Jurkat, Clone E6-1 (cell line): ENCODE measurements at places on chromosomes 5 and 9.
A peak's percentile ranks its signal among the peaks of the same experiment; 100 is the strongest.

DNA sequence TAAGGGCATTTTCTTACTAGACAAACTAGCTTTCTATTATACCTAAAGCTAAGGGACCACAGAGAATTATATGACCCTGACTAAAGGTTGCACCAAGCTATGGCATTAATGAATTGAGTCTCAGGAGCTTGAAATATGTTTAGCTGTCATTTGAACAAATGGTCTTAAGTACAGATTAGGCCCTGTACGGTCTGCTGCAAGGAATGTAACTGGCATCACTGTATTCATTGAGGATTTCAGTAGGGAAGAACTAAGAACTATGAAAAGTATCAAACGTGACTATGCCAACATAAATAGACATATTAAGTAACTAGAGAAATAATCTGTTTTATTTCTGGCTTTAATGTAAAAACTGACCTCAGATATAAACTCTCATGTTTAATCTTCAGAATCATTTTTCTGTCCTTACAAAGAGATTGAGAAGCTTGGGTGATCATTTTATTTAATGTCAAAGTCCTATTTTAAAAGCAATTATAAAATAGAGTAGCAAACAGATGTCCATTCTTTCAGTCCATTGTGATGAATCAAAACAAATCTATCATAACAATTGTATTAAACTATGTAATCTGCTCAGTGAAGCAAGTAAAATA, 845.9 kb downstream of the MAT2B start:
- DNase-seq: no peak

- DNase-seq: no peak
These were observed 558.0 kb downstream of the PDE4D start for GRCh38 chr5:59335544-59335943.

- no peak for DNase-seq
These were observed 199.9 kb upstream of the PIK3R1 start for GRCh38 chr5:68015381-68016302.

DNA sequence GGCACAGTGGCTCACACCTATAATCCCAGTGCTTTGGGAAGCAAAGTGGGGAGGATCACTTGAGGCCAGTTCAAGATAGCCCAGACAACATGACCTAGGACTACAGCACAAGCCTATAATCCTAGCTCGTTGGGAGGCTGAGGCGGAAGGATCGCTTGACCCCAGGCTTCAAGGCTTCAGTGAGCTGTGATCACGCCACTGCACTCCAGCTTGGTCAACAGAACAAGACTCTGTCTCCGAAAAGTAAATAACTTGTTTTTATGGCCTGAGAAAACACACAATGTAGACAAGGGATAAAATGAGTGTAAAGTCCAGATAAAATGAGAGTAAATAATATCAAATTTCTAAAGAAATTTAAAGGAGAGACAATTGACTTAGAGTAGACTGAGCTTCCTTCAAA, 26.3 kb downstream of the SHLD3 start:
- DNase-seq: no peak

- DNase-seq: peak; percentile 98
These were observed 50.5 kb upstream of the EXOC3 start for GRCh38 chr5:392431-392988.

- no peak for DNase-seq
These were observed 11.8 kb downstream of the ITGA1 start for GRCh38 chr5:52799358-52799982.

DNA sequence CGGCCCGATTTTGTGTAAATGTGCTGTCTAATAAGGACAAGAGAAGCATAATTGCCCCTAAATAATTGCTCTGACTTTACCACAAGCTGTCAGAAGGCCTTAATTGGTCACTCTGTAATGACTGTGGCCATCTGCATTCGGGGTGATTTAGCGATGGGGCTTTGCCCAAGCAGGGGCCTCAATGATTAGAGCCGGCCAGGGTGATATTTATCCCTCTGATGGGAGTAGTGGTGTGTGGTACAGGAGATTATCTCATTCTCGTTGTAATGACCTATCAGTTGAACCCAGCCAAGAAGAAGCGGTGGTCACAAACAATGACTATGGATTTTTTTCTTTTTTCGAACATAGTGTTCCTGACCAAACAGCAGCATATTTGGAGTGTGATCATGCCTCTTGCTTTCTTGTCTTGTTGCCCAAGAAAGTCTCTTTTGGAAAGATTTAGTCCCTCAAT, 72.0 kb upstream of the SAP30L start:
- DNase-seq: no peak

DNA sequence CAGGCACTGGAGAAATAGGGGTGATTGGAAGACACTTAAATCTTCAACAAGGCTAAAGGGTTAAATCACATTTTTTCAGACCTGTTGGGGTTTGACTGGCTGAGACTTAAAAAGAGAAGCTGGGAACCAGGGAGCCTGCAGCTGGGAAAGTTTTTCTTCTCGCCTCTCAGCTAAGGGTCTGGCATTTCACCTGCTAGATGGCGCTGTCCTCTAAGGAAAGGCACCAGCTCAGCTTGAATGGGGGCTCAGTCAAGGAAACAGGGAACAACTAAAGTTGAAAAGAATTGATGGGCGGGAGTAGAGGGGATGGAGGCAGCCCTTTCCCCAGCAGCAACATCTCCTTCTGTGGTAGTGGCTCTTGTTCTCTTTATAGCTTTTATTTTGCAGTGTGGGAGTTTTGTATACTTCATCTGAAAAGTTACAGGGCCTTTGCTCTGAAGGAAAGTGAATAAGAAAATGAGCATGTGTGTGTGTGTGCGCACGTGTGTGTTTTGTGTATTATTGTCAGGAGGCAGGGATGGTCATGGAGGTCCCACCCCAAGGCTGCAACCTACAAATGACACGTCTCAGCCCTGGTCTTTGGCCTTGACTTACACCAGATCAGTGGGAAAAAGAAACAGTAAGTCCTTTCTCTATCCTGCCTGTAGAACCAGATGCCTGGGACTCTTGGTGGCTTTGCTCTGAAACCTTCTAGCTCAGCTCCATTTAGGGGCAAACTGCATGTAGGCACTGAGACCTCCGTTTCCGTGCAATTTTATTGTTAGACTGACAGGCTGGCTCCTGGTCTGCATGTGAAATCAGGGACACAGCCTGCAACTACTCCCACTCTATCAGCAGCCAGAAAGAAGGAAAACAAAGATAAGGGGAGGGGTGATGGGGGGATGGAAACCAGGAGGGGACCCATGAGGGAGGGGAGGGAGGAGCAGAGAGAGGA, 316.2 kb upstream of the CLINT1 start:
- DNase-seq: peak; percentile 49

DNA sequence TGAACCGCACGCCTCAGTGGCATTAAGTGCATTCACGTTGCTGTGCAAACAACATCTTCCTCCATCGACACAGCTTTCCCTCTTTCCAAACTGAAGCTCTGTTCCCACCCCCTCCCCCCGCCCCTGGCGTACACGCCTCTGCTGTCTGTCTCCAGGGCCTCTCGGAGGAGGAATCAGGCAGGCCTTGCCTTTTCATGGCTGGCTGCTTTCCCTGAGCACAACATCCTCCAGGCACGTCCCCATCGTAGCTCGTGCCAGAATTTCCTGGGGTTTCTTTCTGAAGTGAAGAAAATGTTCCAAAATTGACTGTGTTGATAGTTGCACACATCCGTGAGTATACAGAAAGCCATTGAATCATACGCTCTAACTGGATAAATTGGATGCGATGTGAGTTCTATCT, 22.3 kb upstream of the TMEM250 start:
- no peak for DNase-seq

DNA sequence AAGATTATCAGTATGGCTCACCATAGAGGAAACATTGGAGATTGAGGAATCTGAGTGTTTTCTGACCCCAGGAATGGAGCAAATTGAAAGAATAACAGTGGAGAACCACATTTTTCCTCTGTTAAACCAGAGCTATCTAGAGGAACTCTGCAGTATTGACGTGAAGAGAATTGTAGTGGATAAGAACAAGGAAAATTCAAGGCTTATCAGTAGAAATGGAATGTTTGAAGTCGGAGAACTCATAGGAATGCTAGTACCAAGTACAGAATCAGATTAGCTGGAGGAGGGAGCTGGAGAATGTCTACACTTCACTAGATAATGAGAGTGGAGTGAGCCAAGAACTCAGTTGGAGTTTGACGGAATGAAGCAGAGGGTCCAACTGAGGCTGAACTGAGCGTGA, 50.3 kb downstream of the SNCAIP start:
- no peak for DNase-seq

- no peak for DNase-seq
These were observed 14.1 kb downstream of the ROR2 start for GRCh38 chr9:91935805-91936514.
